ENCODE measurements at places on chromosomes 6 and 20. TPM values are rescaled to one million over a fixed set of nuclear protein-coding genes. Genes with fewer than 3 reads are reported as not detected.

The GSTA5 gene
- not detected for total RNA-seq

DNA sequence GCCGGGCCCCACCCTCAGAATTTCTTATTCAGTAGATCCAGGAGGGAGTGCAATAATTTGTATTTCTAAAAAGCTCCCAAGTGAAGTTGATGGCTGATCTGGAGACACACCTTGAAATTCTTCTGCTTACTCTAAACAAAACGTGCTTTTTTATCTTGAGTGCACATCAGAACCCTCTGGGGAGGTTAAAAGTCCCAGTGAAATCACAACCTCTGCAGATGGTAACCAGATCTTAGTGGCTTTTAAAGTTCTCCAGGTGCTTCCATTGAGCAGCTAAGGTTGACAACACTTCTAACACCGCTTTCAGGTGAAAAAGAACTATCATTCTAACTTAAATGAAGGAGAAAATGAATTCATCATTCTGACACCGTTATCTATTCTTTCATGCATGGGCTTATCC lies 45.6 kb upstream of the ESR1 start:
- H3K4me3 ChIP-seq: no peak overlapping the region
- H3K27ac ChIP-seq: no peak overlapping the region
- peaks cover 4% of the 10 kb centered on the region for H3K36me3 ChIP-seq
- H3K4me1 ChIP-seq: peaks cover 34% of the 10 kb centered on the region
- DNase-seq: no peak

DNA sequence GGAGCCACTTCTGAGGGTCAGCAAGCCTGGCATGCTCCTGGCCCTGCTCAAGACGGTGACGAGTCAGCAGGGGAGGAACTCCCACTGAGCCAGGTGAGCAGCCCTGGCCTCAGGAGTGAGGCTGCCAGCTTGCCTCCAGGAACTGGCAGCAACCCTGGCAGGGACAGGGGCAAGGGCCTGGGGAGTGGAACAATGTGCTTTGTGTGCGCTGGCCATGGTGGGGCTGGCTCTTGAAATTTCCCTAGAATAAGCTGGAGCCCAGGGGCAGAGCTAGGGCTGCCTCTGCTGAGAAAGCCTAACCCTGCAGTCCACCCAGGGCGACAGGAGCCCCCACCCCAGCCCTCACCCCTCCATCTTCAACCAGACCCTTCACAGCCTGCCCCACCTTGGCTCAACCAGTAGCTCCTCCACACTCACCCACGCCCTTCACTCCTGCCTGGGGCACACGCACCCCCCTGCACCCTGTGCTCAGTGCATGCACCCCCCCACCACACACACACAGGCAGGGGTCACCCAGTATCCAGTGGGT lies 88.0 kb downstream of the MRPL14 start:
- no peaks in the 10 kb centered on the region for H3K36me3 ChIP-seq
- peaks cover 10% of the 10 kb centered on the region for H3K27me3 ChIP-seq
- no peak overlapping the region for H3K4me3 ChIP-seq
- no peak for DNase-seq

DNA sequence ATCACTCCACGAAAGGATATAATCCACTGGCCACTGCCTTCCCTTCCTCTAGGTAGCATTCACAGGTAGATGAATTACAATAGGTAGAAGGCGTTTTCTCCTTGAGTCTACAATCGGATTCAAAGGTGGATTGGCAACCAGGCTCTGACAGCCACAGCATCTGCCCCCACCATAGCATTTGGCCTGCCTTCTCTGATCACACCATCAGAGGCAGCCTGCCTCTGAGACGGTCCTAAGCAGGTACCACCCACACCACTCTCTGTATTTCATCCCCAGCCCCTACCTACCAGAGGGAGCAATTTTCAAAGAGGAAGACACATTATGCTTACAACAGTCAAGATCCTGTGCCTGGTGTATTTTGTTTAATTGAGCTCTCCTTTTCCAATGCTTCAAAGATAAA lies 210.5 kb upstream of the SPTLC3 start:
- no peak overlapping the region for H3K27ac ChIP-seq
- H3K27me3 ChIP-seq: no peaks in the 10 kb centered on the region
- H3K4me3 ChIP-seq: no peak overlapping the region
- H3K4me1 ChIP-seq: no peaks in the 10 kb centered on the region
- H3K36me3 ChIP-seq: no peaks in the 10 kb centered on the region

The EEF1E1 gene
- 47.1 TPM for total RNA-seq

GRCh38 chr6:167782698-167783517 lies 43.8 kb upstream of the AFDN start:
- DNase-seq: no peak
- H3K27ac ChIP-seq: no peak overlapping the region
- no peaks in the 10 kb centered on the region for H3K4me1 ChIP-seq
- H3K4me3 ChIP-seq: no peak overlapping the region
- H3K27me3 ChIP-seq: peaks cover 7% of the 10 kb centered on the region

- DNase-seq: no peak
- H3K27ac ChIP-seq: no peak overlapping the region
- H3K27me3 ChIP-seq: peaks cover 21% of the 10 kb centered on the region
- no peak overlapping the region for H3K4me3 ChIP-seq
These were observed 13.0 kb upstream of the F13A1 start for GRCh38 chr6:6333501-6333900.

- no peaks in the 10 kb centered on the region for H3K36me3 ChIP-seq
- H3K4me1 ChIP-seq: peaks cover 5% of the 10 kb centered on the region
- H3K27me3 ChIP-seq: peaks cover 4% of the 10 kb centered on the region
- H3K4me3 ChIP-seq: no peak overlapping the region
- no peak for DNase-seq
- H3K27ac ChIP-seq: no peak overlapping the region
These were observed 301.7 kb upstream of the ZFP64 start for GRCh38 chr20:52493171-52493721.

GRCh38 chr6:107075951-107076381 lies 39.3 kb downstream of the BEND3 start:
- H3K4me3 ChIP-seq: no peak overlapping the region
- no peak for DNase-seq
- no peak overlapping the region for H3K27ac ChIP-seq
- H3K4me1 ChIP-seq: no peaks in the 10 kb centered on the region

DNA sequence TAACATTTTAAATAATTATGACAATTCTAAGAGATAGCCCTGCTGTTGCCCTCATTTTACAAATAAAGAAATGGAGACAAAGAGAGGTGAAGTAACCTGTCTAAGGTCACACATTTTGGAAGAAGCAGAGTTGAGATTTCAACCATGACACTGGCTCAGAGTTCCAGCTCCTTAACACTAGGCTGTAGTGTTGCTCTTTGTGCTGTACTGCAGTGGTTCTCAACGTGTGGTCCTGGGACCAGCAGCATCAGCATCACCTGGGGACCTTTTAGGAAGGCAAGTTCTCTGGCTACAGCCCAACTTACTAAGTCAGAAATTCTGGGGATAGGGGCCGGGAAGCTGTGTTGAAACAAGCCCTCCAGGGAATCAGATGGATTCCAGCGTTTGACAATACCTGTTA lies 62.4 kb upstream of the FERMT1 start:
- H3K27ac ChIP-seq: no peak overlapping the region
- H3K4me3 ChIP-seq: no peak overlapping the region
- H3K36me3 ChIP-seq: no peaks in the 10 kb centered on the region
- H3K4me1 ChIP-seq: no peaks in the 10 kb centered on the region
- H3K27me3 ChIP-seq: no peaks in the 10 kb centered on the region
- DNase-seq: no peak

DNA sequence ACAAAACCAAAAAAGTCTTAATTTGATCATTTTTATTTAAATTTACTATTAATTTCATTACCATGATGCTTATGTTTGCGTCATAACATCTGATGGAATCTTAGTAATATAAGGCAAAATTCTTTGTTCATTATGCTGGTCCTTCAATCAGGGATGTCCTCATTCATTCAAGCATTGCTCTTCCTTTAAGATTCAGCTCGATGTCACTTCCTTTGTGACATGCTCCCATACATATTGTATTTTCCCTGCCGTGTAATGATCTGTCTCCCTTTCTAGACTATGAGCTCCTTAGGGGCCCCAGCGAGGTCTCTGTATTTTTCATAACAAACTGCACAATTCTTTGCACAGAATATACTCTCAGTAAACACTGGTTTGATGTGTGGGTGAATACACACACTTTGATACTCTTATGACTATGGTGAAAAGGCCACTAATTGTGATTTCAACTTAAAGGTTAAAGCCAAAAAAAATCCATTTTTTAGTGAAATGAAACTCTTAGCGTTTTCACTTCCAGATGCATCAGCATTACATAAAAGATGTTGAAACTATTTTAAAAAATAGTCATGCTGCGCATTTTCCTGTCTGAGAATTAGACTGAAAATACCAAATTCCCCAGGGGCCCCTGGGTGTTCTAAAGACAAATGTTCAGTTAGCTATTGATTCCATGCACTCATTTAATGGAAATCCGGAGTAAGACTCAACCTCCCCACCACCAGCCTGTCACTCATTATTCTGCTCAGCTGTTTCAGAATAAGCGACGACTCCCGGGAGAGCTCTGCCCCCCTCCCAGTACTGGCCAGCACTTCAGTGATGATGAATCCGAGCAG lies 169.7 kb downstream of the ATXN1 start:
- peaks cover 27% of the 10 kb centered on the region for H3K4me1 ChIP-seq
- no peak for DNase-seq
- peak overlapping the region; percentile 42 for H3K27ac ChIP-seq

The FHL5 gene
- total RNA-seq: not detected

GRCh38 chr20:24896984-24897383 lies 52.1 kb upstream of the CST7 start:
- no peak overlapping the region for H3K27ac ChIP-seq
- no peaks in the 10 kb centered on the region for H3K27me3 ChIP-seq
- no peak overlapping the region for H3K4me3 ChIP-seq
- H3K4me1 ChIP-seq: no peaks in the 10 kb centered on the region
- peaks cover 3% of the 10 kb centered on the region for H3K36me3 ChIP-seq

- no peak overlapping the region for H3K4me3 ChIP-seq
- H3K36me3 ChIP-seq: no peaks in the 10 kb centered on the region
- no peaks in the 10 kb centered on the region for H3K4me1 ChIP-seq
- H3K27me3 ChIP-seq: no peaks in the 10 kb centered on the region
These were observed 637.4 kb downstream of the CD109 start for GRCh38 chr6:74333406-74333805.

The PROKR2 gene
- not detected for total RNA-seq

DNA sequence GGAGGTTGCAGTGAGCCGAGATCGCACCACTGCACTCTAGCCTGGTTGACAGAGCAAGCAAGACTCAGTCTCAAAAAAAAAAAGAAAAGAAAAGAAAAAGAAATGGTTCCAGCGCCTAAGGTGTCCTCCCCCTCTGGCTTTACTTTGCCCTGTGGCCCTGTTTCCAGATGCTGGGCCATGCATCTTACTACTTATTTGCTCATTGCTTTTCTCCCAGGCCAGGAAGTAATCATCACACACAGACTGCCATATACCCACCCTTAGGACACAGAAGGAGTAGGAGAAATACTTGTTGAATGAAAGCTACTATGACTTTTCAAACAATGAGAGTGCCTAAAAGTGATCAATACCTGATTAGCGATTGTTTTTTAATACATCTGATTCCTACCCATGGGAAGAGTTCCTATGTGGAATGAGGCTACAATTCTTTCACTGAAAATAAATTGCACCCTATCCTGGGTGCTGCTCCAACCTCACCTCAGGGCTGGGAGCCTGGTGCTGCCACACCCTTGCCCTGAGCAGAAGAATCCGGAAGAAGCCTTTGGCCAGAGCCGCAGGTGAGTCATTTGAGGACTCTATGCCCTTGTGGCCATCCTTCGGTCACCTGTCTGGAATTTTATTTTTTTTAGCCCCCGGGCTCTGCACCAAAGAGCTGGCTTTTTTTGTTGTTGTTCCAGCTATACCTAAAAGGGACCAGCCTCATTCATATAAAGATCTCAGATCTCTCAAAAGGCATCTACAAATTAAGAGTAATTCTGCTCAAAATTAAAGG lies 22.7 kb upstream of the TFAP2C start:
- DNase-seq: no peak
- H3K36me3 ChIP-seq: no peaks in the 10 kb centered on the region
- H3K27me3 ChIP-seq: peaks cover 2% of the 10 kb centered on the region
- H3K27ac ChIP-seq: no peak overlapping the region

DNA sequence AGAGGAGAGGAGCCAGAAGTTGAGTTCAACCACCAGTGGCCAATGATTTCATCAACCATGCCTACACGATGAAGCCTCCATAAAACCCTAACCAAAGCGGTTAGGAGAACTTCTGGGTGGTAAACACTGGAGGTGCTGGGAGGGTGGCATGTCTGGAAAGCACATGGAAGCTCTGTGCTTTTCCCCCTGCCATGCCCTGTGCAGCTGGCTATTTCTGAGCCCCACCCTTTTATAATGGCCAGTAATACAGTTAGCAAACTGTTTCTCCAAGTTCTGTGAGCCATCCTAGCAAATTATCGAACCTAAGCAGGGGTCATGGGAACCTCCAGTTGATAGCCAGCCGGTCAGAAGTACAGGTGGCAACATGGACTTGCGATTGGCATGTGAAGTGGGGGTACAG lies 147.8 kb upstream of the INSM1 start:
- no peak for DNase-seq
- H3K27ac ChIP-seq: no peak overlapping the region
- H3K4me3 ChIP-seq: no peak overlapping the region
- H3K36me3 ChIP-seq: no peaks in the 10 kb centered on the region
- peaks cover 16% of the 10 kb centered on the region for H3K27me3 ChIP-seq

DNA sequence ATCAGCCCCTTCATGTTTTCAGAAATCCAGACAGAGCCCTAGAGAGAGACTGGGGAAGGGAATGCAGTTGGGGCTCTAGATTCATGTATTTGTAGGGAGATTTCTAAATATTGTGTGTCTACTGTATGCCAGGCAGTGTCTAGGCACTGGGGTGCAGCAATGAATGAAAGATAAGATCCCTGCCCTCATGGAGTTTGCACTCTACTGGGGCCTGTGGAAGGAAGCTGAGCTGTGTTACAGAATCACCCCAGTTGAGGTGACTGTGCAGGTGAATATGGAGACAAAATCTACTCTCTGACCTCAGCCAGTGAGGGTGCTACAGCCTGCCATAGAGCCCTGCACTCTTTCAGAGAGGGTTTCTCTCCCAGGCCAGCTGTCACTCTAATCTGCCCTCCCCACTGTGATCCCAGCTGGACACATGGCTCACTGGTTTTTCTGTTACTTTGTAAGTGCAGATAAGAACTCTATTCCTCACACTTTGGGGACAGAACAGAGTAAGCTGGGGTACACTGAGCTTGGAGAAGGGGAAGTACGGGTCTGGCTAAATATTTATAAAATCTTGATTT lies 69.2 kb upstream of the E2F3 start:
- H3K4me1 ChIP-seq: peaks cover 14% of the 10 kb centered on the region
- no peak for DNase-seq
- H3K27ac ChIP-seq: no peak overlapping the region
- peaks cover 3% of the 10 kb centered on the region for H3K36me3 ChIP-seq
- peaks cover 6% of the 10 kb centered on the region for H3K27me3 ChIP-seq

DNA sequence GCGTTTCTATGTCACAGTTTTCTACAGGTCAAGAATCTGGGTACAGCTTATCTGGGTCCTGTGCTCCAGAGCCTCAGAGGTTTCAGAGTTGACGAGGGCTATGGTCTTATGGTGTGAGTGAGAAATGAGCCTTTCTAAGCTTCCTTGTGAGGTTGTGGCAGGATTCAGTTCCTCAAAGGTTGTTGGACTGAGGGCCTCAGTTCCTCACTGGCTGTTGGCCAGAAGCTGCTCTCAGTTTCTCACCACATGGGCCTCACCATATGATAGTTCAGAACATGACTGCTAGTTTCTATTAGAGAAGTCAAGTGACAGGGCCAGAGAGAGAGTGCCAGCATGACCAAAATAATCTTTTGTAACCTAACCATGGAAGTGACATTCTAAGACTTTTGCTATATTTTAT lies 96.1 kb downstream of the NUS1 start:
- no peak overlapping the region for H3K4me3 ChIP-seq
- H3K4me1 ChIP-seq: no peaks in the 10 kb centered on the region
- no peak overlapping the region for H3K27ac ChIP-seq
- H3K36me3 ChIP-seq: no peaks in the 10 kb centered on the region
